ENCODE measurements at places on chromosomes 6 and 20.

DNA sequence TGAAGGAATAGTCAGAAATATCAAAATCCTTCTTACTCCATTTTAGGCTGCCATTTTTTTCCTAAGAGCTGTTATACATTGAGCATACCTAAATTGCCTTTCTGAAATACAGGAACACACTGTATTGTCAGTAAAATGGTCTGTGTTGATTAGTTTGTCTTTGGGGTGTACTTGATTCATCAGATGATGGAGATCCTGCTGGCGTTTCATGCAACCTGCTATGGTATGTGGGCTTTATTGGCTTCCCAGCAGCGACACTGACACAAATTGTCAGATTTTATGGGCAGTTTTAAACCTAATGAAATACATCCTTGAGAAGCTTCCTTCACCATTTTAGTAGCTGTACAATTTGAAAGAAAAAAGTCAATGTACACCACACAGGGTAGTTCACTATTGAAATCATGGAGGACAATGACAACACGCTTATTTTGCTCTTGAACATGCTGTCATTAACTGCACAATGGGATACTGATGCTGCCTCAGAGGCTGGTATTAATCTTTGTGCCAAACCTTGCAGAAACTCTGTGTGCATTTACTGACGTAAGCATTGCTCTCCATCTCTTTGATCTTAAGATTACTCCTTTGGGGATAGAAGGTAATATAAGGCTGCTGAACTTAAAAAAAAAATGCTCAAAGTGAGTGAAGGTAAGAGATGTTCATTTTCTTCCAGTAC is 124.9 kb downstream of the LAMA2 start:
- DNase-seq: no peak

DNA sequence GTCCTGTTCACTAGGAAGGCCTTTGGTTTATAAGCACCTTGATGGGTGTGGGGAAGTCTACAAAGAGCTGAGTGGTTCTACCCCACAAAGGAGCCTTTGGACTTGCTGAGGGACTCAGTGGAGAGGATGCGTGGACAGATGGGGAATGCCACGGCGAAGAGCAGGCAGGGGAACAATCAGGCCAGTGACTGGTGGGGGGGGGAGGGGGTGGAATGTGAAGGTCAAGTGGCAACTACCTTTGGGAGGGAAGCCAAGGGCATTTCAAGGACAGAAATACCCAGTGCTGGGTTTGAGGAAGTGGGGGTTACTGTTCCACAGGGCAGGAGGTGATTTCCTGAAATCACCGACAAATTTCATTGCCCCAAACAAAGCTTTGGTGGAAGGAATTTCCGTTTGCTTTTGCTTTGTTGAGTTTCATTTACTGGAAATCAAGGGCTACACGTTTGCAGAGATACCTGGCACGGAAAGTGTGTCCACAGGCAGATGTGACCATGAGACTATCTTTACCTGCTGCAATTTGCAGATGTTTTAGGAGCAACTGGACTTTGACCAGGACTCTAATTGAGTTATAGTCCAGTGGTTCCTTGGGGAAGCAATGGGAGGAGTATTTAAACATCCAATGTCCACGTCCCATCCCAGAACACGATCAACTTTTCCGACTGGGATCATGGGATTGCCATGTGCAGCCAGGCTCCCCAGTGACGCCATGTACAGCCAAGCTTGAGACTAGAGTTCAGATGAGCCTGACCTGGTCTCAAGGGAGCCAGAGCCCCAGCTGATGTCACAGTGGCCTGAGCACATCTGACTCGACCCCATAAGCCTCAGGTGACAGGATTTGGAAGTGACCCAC is 8.0 kb downstream of the CST3 start:
- DNase-seq: no peak

GRCh38 chr6:126628125-126628524 is 288.2 kb downstream of the CENPW start:
- no peak for DNase-seq

- no peak for DNase-seq
These were observed 63.9 kb downstream of the REV3L start for GRCh38 chr6:111418971-111419693.

- no peak for DNase-seq
These were observed 955.2 kb upstream of the EYS start for GRCh38 chr6:66662196-66662595.

DNA sequence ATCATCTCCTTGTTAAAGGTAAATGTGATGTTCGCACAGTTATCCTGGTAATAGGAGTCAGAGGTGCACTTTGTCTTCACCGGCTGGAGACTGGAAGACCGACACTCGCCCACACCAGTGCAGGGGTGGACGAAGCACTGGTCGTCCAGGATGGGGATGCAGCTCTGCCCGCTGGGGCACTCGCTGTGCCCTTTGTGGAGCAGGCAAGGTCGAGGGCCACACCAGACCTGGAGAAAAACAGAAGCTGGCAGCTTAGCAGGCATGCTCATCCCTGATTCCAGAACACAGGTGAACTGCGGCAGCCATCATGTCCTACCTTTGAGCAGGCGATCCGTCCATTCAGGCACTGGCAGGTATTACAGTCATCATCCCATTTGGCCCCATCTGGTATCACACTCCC is 32.3 kb downstream of the JAG1 start:
- DNase-seq: no peak

GRCh38 chr6:71466362-71466761 is 177.8 kb downstream of the OGFRL1 start:
- DNase-seq: no peak

DNA sequence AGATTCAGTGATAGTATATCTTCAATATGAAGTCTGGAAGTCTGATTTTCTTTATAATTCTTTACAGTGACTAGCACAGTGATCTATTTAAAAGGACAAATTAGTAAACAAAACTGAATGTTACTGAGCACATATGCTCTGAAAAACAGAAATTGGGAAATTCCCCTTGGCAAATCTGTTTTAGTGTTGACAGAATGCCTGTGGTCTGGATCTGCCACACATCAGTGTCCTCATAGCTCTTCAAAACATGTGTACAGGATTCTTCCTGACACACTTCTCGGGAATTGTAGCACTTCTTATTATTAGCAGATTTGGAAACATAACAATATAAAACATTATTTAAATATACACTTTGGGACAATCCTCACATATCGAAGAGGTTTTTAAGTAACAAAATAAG is 354.3 kb downstream of the COL12A1 start:
- DNase-seq: no peak

- no peak for DNase-seq
These were observed 330.1 kb upstream of the MARCKS start for GRCh38 chr6:113526995-113527394.

GRCh38 chr20:18191306-18191705 is 53.6 kb downstream of the KAT14 start:
- DNase-seq: no peak

GRCh38 chr6:35240838-35241801 is 18.4 kb upstream of the ZNF76 start:
- DNase-seq: no peak

DNA sequence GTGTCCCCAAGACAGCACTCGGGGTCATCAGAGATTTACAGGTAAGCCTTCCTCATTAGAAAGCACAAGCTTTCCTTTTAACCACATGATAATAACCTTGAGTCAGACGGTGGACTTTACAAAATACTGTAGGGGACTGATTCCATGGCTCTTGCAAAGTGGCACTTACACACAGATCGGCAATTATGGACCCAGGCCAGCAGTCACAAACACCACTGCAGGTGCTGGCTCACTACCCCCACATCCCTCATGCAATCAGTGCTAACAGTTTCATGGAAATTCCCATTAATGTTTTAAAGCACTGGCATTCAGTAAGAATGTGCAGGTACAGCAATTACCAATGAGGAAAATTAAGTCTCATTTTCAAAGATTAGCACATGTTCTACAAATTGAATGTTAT is 516.5 kb downstream of the PRKN start:
- DNase-seq: peak; percentile 64

- DNase-seq: no peak
These were observed 377.4 kb downstream of the CD109 start for GRCh38 chr6:74073429-74073828.

GRCh38 chr20:4324611-4325243 is 309.4 kb upstream of the RNF24 start:
- DNase-seq: no peak

GRCh38 chr6:72382602-72383529 is 239.0 kb upstream of the KCNQ5 start:
- no peak for DNase-seq

GRCh38 chr6:110563711-110564110 is 87.3 kb upstream of the SLC22A16 start:
- DNase-seq: no peak

GRCh38 chr6:97423190-97423589 is 140.2 kb upstream of the MMS22L start:
- DNase-seq: no peak

DNA sequence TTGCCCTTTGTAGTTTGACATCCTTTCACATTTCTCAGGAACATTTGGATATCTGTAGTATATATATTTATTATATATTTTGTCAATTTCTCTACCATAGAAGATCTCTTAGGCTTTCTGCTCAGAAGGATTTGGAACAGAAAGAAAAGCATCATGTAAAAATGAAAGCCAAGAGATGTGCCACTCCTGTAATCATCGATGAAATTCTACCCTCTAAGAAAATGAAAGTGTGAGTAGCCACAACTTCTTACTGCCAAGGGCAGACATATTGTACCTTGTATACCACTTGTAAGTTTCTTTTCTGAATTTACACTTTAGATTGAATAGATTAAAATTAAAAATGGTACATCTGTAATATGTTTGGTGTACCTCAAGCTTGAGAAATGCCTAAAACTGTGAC is 31.2 kb downstream of the TPX2 start:
- no peak for DNase-seq

DNA sequence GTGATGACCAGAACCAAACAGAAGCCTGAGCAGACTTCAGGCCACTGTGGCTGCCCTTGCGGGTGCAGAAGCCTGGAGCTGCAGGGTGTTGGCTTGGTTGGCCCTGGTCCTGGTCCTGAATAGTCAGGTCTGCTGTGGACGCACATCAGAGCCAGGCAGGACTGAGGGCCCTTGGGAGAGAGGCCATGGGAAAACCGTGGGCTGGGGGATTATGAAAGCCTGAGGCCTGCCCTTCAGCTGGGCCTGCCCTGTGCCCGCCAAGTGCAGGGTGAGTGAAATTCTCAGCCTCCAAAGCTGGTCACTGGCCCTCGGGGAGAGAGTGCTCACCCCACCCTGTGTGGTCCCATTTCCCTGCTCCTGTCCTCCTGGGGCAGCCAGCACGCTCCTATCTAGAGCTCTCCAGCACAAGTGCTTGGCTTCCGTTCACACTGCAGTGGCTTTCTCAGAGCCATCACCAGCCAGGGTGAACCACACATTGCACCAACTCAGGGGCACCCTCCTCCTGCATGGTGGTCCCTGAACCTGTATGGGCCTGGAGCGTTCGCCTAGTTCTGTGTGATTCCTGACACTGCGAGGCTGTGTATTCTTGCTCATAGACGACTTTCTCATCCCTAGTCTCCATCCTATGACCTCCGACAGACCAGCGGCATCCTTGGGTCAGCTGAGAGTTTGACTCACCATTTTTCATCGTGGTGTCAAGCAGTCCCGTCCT is 146.1 kb downstream of the TTLL2 start:
- no peak for DNase-seq

GRCh38 chr20:55677011-55677410 is 328.3 kb downstream of the CBLN4 start:
- DNase-seq: no peak

DNA sequence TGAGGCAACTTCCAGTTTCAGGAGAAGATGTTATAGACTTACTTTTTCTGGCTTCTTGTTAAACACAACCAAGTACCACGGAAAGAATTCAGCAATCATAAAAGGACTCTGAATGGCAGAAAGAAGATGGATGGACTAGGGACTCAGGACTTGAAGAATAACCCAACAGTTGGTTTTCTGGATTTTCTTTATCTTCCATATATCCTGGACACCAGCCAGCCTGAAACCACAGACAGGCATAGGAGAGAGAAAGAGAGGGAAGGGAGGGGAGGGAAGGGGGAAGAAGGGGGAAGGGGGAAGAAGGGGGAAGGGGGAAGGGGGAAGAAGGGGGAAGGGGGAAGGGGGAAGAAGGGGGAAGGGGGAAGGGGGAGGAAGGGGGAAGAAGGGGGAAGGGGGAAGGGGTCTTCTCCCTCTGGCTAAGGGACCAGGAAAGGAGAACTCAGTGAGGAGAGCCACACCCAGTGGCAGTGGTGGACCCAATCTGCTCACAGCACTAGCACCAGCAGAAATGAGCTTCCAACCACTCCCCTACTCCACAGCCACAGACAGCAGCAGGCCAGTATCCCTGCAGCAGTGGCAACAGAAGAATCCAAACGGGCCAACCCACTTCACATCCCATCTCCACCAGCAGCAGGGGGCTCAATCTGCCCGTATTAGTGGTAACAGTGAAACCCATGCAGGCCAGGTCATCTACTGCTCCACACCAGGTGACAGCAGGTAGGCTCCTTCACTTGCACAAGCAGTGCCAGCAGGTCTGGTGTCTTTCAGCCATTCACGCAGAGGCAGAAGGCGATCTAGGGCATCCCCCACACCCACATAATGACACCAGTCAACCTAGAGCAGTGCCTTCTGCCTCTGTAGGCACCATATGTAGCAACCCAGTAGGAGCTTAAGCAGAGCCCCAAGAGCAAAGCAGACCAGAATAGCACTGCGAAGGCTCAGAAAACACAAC is 78.6 kb downstream of the TRMT6 start:
- no peak for DNase-seq

DNA sequence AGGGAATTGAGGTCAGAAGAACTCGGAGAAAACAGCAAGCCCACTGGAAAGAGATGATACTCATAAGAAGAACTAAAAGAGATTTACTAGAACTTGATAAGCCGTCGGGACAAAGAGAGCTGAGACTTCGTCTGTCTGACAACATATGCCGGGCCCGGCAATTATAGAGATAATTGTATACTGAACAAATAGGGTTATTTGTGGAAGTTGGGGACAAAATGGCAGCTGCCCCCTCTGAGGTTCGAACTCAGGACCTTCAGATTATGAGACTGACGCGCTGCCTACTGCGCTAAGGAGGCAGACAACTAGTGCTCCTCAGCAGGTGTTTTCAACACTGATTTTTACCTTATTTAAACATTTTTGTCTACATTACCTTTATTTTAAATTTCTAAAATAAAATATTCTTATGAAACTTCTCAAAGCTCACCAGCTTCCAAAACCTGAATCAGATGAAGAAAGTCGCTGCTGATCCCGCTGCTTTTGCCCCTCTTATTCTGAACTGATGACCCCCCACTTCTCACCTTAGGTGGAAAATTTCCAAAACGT is 29.3 kb upstream of the TRIM27 start:
- peak; percentile 43 for DNase-seq

- DNase-seq: no peak
These were observed 76.2 kb downstream of the CDH26 start for GRCh38 chr20:60034231-60035110.

GRCh38 chr6:44676826-44677433 is 289.4 kb downstream of the CDC5L start:
- DNase-seq: no peak

DNA sequence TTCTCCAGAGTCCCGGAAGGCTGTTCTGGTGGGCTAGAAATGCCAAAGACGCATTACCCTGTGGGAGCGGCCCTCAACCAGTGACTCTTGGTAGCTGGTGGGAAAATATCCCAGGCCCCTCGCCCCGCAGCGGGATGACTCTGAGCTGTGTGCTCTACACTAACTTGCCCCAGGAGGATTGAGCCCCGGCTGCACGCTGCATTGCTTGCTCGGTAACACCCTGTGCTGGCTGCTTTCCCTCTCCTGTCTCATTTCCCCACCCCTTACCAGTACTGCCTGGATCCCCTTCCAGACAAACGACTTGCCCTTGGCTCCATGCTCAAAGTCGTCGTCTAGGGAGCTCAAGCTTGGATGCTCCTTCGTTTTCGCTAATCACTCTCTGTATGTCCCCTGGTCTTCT is 411.8 kb upstream of the SULF2 start:
- DNase-seq: no peak

Measured in SHP77 treated with DMSO at 0.1 percent for 48 hours (cell line).